ENCODE measurements at places on chromosomes 16 and 17.

DNA sequence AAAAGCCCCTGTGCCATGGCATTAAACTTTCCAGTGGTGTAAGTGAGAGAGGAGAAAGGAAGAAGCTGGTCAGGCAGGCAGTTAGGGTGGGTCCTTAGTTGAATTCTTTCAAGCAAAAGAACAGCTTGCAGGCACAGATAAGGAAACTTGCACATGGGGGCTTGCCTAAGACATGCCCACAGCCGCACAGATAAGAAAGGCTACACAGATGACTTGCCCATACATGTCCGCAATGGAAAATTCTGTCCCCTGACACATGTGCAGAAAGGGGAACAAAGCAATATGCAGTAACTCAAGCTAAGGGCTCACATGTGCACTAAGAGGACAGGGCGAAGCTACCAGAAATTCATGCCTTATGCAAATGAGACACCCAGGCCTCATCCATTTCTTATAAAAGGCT is 69.9 kb downstream of the GSG1L start:
- DNase-seq, result no peak

DNA sequence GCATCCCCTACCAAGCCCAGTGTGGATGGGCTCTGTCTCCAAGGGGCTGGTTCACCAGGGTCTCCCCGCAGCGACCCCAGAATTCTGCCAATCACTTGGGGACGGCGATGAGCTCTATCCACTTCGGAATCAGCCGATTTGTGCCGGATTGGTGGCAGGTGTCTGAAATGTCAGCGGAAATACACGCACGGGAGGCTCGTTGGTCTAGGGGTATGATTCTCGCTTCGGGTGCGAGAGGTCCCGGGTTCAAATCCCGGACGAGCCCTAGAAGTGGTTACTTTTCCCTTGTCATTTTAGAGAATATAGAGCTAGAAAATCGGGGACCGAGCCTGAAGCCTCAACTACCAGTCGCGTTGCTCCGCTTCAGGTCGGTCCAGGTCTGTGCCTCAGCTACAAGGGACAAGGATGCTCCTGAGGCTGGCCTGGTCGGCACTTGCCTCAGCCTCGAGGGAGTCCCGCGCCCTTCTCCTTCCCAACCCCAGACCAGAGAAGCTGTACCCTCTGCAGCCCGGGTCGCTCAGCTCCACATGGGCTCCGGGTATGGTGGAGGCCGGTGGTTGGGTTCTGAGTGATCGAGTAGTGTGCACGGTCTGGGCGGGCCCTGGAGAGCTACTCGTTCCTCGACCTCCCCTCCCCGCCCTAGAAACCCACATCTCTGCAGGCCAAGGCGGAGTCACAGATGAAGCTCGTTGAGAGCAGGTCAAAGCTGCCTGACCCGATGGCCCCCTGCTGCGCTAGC is 16.0 kb upstream of the OR1F1 start:
- no peak for DNase-seq

GRCh38 chr16:71473891-71474290 is 11.8 kb upstream of the ZNF23 start:
- DNase-seq, result no peak

DNA sequence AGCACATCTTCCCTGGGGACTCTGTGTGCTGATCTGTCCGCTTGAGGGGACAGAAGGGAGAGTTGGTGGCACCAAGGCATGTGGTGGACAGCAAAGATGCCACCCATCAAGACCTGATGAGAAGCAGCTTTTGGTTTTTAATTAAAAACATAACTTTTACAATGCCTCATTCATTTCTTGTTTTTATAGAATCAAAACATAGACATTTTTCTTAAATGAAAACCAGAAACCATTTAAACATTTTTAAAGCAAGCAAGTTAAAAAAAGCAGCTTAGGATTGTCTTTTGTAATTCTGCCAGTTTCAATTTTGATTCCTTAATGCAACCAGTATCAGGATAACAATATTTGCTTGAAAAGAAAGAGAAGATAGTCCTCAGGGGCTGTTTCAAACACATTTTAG is 123.7 kb upstream of the AXIN2 start:
- no peak for DNase-seq

GRCh38 chr17:14306596-14306995 is 5.7 kb downstream of the HS3ST3B1 start:
- DNase-seq, result no peak

DNA sequence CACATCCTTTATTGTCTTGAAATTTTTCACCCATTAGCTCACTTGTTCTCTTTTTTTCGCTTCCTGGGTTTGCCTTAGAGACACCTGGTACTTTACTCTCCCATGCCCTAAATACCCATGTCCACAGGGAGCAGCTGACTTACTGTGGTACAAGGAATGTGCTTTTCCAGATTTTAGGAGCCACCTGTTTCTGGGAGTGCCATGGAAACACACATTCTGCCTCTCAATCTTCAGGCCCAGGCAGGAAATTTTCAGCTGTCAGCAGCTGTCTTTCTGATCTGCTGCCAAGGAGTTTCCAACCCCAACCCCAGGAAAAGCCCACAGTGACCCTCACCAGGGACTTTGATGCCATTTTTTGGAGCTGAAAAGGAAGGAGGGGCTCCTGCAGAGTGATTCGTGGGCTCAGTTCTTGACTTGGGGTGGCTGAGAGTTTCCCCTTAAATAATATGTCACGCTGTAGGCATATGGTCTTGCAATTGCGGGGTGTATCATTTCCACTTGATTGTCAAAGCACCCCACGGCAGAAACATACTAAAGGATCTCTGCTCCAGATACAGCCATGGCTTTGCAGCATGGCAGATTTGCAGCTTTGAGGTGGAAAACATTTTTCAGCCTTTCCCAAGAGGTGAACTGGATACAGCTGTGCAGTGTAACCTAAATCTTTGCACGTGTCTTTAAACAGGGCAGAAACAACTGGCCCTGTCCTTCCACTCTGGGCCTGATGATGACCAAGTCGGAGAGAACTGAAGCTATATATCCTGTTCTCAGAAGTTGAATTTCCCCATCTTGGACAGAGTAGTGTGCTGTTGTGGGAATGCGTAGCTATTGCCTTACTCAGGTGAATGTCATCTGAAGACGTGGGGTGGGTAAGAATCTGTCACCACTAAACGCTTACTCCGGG is 19.2 kb downstream of the RBFOX1 start:
- DNase-seq, result no peak

DNA sequence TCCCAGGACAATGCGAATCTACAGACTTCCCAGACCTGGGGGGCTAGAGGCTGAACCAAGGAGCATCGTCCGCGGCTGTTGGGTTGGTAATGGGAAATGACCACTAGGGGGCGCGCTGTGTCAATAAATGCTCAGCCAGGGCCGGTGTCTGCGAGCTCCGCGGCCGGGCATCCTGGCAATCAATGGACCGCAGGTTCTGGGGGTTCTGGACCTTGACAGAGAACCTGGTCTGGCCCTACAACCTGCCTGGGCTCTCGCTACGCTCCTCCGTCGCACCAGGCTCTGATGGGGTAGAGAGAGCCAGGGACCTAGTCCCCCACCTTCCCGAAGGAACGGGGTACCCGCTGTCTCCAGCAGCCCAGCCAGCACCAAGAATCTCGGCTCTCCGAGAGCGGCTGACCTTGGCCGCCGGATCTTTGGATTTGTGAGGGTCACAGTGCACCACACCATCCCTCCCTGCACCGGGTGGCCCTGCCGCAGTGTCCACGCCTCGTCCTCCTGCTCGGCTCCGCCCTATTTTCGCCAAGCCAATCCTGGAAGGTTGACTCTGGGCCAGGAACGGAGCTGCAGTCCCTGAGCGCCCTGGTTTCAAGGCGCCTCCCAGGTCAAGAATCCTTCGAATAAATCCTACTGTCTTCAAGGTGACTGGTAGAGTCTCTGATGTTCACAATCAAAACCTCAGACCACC is 20.4 kb upstream of the BEAN1 start:
- peak; percentile 68 for DNase-seq

DNA sequence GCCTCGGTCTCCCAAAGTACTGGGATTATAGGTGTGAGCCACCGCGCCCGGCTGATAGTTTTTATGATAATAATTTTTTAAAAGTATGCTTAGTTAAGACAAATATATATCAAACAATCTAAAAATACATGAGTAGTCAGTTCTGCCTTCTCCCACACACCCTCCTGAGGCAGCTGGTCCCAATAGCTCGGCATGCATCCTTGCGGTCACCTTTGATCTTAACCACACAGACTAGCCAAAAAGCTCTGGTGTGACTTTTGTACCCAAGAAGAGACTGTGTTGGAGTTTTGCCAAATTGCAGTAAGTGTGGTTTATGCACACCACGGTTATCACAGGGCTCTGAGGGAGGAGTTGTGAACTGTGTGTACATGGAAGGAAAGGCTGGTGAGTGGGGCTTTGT is 25.6 kb downstream of the ATP6V0A1 start:
- no peak for DNase-seq

DNA sequence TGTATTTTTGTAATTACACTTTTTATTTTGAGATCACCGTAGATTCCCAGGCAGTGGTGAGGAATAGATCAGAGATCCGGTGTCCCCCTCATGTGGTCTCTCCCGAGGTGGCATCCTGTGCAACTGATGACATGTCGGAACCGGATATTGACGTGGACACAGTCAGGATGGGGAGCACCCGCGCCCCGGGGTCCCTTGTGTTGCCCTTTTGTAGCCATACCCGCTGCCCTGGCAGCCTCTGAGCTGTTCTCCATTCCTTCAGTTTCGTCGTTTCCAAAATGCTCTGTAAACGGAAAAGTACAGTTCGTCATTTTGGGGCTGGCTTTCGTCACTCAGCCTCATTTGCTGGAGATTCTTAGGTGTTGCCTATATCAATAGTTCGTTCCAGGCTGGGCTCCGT is 14.2 kb downstream of the JPH3 start:
- DNase-seq, result no peak

DNA sequence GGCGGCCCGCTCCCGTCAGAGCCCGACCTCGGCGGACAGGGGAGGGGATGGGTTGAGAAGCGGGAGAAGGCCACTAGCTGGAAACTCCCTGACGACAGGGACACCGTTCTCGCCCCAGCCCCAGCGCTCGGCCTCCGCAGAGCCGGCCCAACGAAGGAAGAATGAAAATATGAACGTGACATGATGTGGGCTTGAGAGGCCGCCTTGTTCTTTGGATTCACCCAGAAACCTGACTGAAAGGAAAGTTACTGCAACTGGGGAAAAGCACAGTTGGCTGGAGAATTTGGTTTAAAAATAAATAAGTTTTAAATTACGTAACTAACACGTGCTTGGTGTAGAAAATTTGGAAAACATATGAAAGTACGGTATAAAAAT is 21.1 kb downstream of the NPTX1 start:
- DNase-seq, result no peak

DNA sequence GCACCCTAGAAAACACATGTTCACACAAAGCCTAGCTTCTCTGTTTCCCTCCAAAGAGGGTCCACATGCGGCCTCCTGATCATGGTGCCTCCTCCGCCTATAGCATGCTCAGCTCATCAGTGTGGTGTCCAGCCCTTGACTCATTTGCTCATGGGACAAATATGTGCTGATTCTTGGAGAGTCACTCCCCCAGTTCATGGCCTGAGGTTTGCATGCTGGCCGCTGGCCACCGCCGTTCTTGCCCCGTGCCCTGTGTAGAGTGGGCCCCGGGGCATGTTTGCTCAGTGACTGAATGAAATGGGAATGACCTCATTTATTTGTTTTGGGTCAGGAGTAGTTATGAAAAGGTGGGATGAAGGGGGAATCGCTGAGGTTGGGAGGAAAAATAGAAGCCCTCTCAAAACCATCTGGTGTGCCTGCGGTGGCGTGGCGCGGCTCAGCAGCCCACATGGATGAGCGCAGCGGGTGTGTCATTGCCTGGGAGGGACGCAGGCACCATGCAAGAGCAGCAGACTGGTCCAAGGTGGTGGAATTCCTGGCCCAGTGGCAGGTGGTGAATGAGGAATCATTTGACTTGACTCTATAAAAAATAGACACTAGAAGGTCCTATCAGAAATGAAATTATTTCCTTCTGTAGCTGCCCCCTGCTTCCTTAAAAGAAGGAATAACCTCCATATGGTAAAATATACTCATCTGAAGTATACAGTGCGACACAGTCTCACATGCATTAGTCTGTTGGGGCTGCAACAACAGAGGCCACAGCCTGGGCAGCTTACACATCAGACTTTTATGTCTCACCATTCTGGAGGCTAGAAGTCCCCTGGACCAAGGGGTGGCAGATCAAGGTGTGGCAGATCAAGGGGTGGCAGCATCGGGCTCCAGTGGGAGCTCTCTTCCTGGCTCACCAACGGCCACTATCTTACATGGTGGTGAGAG is 31.7 kb downstream of the CRISPLD2 start:
- peak; percentile 98 for DNase-seq
